Cardiac septum (tissue), 1 donor: ENCODE measurements at places on chromosomes 6 and 20. TPM values are rescaled to one million over a fixed set of nuclear protein-coding genes. Genes with fewer than 3 reads are reported as not detected.

GRCh38 chr6:42766163-42766670, 15.6 kb upstream of the BICRAL start:
- DNase-seq, result no peak

DNA sequence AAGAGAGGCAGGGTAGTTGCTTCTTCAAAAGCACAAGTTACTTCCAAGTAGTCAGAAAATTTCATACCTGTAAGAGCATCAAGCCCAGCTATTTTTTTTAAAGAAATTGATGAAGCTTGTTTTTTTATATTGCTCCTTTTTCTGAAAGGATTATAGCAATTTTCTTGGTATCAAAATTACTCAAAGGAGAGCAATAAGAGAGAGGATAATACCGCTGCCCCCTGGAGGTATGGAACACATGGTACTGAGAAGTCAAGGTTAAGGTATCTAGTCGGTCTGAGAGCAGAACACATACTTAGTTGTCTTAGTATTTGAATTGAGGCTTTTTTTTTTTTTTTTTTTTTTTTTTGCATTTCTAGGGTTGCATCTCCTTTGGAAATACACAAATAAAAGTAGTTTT, 59.4 kb downstream of the ADGRF5 start:
- no peak for DNase-seq

- no peak for DNase-seq
Observed at GRCh38 chr6:21396313-21396712, 197.2 kb upstream of the SOX4 start.

GRCh38 chr6:4607793-4608192, 168.4 kb upstream of the CDYL start:
- no peak for DNase-seq

DNA sequence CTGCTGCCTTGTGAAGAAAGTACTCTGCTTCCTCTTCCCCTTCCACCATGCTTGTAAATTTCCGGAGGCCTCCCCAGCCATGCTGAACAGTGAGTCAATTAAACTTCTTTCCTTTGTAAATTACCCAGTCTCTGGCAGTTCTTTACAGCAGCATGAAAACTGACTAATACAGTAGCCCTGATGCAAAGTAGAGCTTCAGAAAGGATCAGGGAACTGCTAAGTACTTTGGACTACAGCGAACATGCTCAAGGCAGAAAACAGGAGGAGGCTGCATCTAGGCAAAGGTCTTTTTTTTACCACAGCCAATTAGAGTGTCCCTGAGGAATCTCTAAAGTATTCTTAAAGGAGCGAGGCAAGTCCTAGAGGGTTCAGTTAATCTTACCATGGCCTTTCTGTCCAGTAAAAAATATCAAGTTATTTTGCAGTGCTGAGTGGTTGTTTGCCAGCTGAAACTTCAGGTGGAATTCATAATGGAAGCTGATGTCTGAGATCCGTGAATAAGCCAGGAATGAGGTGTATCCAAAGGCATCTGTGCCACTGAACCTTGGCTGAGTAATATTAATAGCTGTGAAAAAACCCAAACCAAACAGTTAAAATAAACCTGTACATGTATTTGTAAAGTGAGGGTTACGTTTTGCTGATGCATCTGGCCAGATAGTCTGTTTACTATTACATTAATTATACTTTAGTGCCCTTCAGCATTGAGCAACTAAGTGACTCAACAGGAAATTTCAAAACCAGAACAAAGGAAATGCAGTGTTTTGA, 170.4 kb downstream of the PHF3 start:
- DNase-seq, result no peak

Gene SMOC2
- 37.2 TPM for total RNA-seq

Gene TGM2
- total RNA-seq, result 792 TPM

Gene KCNK5
- 0.19 TPM for total RNA-seq

DNA sequence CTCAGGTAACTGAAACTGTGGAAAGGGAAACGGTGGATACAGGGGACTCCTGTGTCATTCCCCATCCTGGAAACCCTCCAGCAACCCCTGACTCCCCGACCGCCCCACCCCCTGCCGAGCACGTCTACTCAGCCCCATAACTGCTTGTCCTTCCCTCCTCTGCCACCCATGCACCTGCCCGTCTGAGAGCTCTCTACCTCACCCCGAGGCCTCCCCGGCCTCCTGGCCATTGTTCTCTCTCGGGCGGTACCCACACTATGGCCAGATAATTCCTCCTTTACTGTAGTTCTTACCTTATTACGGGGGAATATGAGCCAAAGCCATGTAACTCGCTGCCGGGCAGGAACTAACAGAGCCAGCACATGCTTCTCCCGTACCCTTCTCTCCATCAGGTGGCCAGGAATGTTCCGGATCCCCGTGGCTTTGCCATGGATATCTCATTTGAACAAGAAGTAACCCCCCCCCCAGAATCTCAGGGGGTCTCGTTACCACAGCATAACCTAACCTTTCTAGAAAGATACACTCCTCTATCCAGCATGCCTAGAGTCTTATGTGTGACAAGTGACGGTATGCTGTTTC, 4.8 kb upstream of the IRF4 start:
- no peak for DNase-seq

DNA sequence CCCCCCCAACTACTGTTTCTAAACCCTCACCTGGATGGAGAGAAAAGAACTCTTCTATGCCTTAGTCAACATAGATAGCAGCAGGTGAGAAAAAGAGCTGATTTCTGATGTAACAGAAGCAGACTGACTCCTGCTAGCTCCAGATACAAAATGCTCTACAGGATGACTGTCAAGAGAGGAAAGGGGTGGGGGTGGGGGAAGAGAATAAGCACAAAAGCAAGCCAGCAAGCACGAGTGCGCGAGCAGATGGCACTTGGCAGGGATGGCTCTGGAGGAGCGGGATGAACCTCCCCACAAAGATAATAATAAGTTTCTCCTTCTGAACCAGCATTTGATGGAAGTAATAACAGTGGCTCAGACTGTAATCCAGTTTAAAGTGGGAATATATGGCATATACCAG, 45.6 kb upstream of the SPDEF start:
- no peak for DNase-seq

- no peak for DNase-seq
Observed at GRCh38 chr6:121764493-121764892, 329.0 kb downstream of the GJA1 start.

Gene GGTLC1
- not detected for total RNA-seq

- DNase-seq, result no peak
Observed at GRCh38 chr6:31906122-31906521, 4.2 kb upstream of the ZBTB12 start.

DNA sequence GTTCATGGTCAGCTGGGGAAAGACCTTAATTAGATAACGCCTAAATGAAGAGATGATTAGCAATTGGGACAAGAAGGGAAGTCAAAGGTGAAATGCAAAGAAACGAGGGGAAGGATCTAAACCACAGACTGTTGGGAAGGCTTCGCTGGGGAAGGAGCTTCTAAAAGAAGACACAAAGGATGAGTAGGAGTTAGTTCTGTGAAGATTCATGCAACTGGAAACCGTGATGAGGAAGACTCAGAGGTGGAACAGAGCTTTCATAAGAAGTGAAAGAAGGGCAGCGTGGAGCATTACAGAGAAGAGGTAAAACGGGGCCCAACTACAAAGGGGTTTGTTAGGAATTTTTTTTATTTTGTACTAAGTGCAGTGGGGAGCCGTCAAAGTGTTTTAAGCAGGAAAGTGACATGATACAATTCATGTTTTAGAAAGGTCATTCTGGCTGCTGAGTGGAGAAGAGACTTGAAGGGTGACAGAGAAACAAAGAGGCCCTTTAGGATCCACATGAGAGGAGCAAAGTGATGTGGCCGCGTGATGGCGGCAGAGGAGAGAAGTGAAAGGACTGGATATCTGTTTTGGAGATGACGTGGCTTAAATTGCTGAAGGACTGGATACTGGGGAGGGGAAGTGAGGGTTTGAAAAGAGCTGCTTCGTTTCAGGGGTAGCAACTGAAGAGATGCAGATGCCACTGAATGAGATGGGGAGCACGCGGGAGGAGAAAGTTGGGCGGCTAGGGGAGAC, 33.6 kb downstream of the TTI1 start:
- DNase-seq, result no peak

DNA sequence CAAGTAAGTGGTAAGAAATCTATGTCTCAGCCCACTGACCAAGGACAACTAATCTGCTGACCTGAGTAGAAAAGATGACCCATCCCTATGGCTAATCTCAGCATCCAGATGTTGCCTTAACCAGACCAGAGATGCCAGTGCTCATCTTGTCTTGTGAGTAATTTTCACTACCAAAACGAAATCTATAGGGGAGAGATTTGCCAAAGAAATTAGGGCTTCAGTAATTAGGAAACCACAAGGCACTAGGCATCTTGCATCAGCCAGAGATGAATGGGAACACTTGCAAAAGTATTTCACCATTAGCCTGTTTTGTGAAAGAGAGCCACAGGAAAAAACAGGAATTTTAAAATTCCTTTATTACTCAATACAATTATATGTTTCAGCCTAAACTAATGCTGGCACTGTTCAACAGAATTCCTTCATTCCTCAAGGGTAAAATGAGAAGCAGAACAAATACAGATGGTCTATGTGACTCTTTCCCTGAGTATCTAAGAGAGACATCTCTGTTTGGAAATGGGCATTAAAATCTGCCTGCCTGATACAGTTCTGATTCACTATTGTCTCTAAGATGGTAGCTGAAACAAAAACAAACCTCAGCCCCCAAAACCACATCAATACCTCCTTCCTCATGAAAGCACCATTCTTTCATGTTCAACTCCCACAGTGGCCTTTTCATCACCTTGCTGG, 87.8 kb downstream of the GMDS start:
- no peak for DNase-seq

Gene CAP2
- 120 TPM for total RNA-seq

Gene LY86
- 1.9 TPM for total RNA-seq

Gene VNN1
- 0.30 TPM for total RNA-seq

DNA sequence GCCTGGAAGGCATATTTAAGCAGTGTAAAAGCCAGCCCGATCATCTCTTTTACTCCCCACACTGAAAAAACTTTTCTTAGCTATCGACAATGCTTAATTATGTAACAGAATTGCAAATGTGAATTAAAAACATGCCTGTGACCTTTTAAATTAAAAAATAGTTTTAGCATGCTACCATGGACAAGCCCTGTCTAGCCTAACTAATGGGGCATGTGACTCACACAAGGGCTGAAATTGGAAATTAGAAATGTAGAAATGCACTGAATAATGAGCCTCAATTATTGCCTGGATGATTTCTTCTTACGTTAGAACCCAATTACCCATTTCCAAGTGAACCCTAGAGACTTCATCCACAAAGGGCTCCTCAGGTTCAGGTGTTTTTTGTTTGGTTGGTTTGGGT, 82.7 kb downstream of the SIM1 start:
- no peak for DNase-seq

DNA sequence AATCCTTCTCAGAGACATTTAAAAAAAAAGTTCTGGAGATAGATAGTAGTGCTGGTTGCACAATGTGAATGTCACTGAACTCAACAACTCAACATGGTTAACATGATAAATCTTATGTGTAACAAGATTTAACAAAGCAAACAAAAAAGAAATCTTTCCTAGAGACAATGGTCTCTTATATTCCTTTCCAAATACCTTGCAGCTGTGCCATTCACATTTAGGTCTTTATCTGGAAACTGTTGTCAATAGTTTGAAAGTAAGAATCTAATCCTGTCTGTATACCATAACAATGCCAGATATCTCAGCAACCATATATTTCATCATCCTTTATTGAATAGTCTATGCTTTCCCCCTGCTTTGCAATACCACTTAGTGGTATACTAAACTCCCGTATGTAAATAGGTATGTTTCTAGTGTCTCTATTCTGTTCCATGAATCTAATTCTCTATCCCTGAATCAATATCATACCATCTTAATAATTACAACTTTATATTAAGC, 2.1 kb downstream of the SERAC1 start:
- no peak for DNase-seq

DNA sequence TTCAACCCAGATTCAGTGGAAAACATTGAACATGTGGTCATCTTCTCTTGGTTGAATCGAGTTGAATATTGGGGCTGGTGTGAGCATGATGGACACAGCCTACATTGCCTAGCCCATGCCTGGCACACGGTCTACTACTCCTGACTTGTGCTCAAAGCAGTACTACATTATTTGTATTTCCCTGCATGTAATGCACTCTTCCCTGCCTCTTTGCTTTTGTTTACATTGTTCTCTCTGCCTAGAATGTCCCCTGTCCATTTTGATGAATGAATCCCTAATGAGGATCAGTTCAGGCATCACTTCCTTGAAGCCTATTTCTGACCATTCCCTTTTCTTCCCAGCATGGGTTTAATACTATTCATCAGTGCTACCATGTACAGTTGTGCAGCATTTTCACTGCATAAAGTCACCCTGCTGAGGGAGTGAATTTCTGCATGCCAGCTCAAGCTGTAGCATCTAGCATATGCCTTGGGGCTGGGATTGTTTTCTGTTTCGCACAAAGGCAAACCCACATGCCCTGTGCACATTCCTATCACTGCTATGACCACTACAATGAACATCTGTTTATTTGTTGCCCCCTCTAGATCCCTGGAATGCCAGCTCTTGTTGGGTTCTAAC, 75.3 kb upstream of the CCN6 start:
- no peak for DNase-seq

GRCh38 chr6:168030218-168030746, 32.8 kb downstream of the KIF25 start:
- DNase-seq, result peak; percentile 41

GRCh38 chr20:41276317-41276751, 41.2 kb downstream of the ZHX3 start:
- no peak for DNase-seq

DNA sequence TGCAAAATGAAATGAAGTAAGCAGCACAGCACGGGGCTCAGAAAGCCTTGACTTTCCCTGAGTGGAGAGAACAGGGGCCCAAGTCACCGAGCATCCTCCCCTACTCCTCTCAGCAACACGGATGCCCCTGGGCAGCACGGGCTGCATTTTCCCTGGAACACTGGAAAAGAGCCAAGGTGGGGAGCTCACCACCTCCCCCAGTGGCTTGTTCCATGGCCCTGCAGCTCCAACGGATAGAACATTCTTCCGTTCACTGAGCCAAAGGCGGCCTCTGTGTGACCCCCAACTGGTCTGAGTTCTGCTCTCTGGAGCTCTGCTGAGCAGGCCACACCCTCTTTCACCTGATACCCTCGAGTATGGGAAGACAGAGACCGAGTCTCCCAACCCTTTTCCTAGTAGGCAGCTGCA, 20.8 kb upstream of the EMILIN3 start:
- no peak for DNase-seq

Gene GSTA4
- 10.1 TPM for total RNA-seq

Gene UCKL1
- 43.2 TPM for total RNA-seq

DNA sequence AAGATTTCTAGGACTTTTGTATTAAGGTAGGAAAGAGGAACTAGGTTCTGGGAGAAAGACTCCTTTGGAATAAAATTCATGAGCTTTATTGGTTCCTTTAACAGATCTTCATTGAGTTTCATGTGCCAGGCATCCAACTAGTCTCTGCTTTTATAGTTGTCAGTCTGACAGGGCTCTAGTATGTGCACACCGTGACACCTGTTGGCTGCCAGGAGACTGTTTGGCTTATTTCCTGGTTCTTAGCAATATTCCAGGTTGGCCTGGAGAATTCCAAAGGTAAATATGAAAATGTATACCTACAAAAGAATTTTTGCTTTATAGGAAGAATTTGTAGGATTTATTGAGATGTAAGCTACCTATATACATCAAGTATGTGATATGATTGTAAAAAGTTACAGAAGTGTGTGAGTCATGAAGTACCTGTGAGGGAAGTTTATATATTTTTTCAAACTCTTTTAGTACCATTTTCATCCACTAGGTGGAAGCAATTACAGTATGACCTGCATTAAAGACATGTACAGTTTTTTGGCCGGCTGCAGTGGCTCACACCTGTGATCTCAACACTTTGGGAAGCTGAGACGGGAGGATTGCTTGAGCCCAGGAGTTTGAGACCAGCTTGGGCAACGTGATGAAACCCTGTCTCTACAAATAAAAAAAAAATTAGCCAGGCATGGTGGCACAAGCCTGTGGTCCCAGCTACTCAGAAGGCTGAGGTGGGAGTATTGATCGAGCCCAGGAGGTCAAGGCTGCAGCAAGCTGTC, 35.2 kb downstream of the NDUFAF5 start:
- DNase-seq, result no peak
